ENCODE measurements at places on chromosomes 5 and 9.

DNA sequence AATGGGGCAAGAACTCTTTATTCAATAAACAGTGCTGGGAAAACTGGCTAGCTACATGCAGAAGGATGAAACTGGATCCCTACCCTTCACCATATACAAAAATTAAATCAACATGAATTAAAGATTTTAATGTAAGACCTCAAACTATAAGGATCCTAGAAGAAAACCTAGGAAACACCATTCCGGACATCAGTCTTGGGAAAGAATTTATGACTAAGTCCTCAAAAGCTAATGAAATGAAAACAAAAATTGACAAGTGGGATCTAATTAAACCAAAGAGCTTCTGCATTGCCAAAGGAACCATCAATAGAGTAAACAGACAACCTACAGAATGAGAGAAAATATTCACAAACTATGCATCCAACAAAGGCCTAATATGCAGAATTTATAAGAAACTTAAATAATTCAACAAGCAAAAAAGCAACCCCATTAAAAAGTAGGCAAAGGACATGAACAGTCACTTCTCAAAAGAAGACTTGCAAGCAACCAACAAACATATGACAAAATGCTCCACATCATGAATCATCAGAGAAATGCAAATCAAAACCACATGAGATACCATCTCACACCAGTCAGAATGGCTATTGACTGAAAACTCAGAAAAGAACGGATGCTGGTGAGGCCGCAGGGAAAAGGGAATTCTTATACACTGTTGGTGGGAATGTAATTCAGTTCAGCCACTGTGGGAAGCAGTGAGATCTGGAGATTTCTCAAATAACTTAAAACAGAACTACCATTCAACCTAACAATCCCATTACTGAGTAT is 104.3 kb upstream of the MAP3K1 start:
- peak; percentile 61 for DNase-seq

DNA sequence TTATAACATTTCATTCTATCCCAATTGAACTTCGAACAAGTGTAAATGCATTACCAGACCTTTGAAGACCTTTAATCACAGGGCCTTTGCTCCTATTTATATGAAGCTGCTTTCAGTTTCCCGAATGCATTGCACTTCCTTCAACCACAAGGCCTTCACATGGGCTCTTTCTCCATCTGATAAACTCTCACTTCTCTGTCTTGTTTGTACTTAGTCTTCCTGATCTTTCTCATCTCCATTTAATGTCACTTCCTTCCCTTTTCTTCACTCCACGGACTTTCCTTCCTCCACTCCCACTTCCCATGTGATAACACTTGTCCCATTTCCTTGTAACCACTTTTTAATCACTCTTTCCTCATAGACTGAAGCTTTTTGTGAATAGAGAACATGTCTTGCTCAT is 74.3 kb upstream of the TNC start:
- no peak for DNase-seq

DNA sequence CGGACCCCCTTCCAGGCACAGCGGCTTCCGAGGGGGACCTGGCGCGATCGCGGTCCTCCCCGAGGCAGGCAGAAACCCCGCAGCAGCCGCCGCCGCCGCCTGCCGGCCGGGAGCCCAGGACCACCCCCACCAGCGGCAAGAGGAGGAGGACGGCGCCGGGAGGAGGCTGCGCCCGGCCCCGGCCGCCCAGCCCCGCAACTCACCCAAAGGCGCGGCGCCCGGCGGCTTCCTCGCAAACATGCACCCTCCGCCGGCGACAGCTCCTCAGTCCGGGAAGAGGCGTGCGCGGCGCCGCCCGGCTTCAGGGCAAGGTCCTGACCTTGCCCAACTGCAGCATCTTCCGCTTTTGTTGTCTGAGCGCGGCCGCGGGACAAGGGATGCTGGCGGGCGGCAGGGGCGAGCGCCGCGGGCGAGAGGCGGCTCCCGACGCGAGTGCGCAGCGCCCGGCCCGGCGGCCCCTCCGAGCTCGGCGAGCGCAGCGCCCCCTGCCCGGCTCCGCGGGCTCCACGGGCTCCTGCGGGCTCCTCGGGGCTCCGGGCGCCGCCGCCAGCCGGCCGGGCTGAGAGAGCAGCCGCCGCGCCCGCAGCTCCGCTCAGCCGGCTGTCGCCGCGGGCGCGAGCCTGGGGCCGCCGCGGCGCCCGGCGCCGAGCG is 507 bp downstream of the CTNND2 start:
- no peak for DNase-seq

- peak; percentile 10 for DNase-seq
Observed at GRCh38 chr9:3664044-3664443, 138.2 kb upstream of the RFX3 start.

- no peak for DNase-seq
Observed at GRCh38 chr5:110056580-110057114, 366.9 kb downstream of the MAN2A1 start.

DNA sequence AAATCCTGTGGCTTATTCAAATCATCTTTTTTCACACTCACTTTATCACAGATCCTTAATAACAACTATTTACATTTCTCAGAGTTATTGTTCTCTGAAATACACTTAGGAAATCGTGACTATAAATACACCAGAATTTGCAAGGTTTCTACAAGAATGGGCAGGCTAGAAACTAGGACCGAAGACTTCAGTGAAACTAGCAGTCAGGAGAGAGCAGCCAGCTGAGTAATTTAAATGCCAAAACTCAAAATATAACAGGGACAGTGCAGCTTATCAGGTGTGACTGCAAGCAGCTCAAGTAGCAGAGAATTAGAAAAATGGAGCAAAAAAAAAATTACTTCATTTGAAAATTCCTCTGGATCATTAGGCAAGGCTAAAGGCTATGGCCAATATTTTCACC is 719.3 kb upstream of the ZNF608 start:
- DNase-seq: no peak

GRCh38 chr5:33379757-33380156 is 61.0 kb upstream of the TARS1 start:
- no peak for DNase-seq

DNA sequence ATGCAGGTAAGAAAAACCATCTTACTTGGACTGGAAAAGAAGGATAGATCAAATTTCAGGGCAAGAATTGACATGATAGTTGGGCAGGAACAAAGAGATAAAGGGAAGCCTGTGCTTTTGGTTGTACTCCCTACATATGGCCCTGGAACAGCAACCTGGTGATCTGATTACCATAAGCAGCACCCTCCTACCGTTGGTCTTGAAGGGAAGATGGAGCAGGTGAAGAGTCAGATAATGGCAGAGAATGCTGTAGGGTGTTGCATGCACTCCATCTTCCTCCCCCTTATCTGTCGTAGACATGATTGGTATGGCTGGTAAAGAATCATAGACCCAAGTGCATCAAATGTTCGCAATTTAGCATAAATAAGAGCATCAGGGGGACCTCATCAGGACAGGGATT is 4.7 kb downstream of the IRGM start:
- no peak for DNase-seq

DNA sequence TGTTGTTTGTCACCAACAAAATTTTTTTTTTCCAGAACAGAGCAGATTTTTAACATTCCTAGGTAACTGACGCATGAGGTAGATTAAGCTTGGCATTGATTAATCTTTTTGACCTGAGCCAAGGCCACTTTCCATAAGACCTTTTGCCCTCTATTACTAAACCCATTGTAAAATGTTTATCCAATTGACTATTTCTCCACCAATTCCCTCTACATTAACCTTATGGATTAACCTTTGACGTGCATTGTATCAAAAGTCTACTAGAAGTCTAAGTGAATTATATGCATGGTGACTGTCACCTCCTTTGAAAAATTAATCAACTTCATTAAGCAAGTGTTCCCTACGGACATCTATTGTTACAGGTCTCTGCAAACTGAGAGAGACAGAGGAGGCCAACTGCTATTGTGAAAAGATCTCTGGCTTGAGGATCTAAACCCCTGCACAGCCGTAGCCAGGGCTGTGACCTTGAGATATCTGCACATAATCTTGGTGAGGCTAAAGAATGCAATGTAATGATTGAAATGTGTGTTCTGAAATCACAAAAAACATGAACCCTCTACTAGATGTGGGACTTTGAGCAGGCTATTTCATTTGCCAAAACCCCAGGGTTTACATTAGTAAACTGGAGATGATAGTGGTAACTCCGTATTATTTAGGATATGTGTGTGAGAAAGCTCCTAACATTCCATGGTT is 632.2 kb downstream of the TLR4 start:
- no peak for DNase-seq

- DNase-seq: no peak
Observed at GRCh38 chr5:169458221-169458620, 125.4 kb upstream of the SPDL1 start.

DNA sequence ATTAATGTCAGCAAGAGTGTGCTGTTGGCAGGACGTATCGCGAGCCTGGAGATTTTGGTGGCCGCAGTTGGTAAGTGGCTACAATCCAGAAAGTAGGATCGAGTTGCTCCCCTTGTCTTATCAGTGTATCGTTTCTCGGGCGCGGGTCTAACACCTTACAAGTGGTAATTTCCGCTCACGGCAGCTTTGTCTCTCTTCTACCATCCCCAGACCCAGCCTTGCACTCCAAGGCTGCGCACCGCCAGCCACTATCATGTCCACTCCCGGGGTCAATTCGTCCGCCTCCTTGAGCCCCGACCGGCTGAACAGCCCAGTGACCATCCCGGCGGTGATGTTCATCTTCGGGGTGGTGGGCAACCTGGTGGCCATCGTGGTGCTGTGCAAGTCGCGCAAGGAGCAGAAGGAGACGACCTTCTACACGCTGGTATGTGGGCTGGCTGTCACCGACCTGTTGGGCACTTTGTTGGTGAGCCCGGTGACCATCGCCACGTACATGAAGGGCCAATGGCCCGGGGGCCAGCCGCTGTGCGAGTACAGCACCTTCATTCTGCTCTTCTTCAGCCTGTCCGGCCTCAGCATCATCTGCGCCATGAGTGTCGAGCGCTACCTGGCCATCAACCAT is 1.1 kb downstream of the PTGER4 start:
- no peak for DNase-seq

DNA sequence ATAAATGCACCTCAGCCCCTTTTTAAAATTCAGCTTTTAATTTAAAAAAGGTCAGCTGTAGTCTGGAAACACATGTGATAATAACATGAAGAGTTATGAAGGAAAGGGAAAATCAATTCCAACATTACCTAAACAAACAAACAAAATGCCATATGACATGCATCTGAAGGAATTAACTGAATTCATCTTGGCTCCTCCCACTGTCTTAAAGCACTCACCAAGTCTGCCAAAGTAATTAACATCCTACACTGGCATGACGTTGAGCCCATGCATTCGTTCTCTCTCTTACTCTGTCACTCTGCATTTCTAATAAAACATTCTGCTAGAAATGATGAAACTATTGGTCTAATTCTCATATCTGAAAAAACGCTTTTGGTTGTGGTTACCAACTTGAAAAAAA is 37.7 kb downstream of the TSSK1B start:
- DNase-seq: no peak

GRCh38 chr5:106269252-106269843 is 1401.4 kb downstream of the EFNA5 start:
- DNase-seq: no peak

- DNase-seq: no peak
Observed at GRCh38 chr5:69043655-69043996, 50.2 kb upstream of the SLC30A5 start.

- no peak for DNase-seq
Observed at GRCh38 chr9:6449645-6450044, 36.6 kb downstream of the UHRF2 start.

- peak; percentile 61 for DNase-seq
Observed at GRCh38 chr5:147481376-147481775, 28.5 kb downstream of the DPYSL3 start.

- DNase-seq: no peak
Observed at GRCh38 chr5:133072021-133072420, 20.2 kb downstream of the HSPA4 start.

DNA sequence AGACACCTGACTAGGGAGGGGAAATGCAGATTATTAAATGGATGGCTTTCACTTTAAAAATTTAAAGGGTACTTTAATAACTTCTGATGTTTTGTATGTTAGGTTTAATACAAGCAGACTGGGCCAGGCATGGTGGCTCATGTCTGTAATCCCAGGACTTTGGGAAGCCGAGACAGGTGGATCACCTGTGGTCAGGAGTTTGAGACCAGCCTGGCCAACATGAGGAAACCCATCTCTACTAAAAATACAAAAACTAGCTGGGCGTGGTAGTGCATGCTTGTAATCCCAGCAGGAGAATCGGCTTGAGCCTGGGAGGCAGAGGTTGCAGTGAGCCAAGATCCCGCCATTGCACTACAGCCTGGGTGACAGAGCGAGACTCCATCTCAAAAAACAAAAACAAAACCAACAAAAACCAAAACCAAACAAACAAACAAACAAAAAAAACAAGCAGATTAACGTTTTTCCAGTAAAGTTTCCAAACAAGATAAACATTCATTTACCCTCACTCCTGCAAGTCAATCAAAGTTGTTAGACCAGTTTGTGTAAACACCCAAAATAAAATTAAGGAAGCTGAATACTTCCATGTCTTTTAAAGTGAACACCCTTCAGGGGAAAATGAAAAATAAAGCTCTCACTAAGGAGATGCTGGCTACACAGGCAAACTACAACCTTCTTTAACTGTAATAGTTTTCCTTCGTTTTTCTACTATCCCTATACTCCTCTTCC is 14.1 kb downstream of the ETF1 start:
- no peak for DNase-seq

DNA sequence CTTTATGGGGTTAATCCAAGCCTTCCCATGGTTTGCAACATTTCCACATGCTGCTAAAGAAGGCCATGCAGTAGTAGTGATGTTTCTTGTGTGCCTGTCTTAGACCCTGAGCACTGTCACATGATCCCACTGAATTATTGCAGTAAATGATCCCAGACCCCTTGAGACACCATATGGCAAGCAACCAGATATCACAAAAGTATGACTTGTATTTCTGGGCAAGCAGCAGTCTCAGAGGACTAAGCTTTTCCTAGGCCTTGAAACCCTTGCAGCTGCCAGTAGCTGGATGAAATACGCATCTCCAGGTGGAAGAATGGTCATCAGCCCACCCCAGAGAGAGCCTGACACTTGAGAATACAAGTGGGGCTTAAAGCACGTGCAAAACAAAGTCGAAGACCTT is 41.8 kb downstream of the CDO1 start:
- DNase-seq: no peak

DNA sequence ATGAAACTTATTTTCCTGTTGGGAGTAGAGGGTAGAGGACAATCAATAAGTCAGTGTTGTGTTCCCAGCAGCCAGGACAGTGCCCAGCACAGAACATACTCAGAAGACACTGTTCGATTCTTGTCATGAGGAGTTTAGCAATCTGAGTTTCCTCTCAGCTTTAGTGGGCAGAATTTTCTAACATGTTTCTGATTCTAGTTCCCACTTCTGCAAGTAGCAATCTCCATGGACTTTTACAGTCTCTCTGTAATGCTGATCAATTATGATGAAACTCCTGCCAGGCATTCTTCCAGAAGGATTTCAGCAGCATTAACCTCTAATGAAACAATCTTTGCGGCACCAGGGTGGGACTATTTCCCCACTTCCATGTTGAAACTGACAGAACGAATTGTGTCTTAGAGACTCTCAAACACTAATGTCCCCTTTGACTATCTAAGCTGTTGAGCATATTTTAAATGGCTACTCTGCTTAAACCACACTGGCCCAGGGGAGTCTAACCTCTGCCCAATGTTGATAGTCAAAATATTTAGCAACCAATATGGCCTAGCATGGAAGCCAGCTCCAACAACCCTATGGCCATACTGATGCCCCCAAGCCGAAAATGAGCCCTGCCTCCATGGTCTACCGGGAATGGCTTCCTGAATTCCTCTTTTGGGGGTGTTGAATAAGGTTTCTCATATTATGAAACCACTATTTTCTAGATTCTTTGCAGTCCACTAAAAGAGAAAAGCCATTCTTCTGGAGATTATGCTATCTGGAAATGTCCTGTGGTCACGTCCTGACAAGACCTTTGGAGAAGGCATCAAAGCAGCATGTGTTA is 484.3 kb downstream of the BNC2 start:
- peak; percentile 29 for DNase-seq

GRCh38 chr9:115333277-115334070 is 215.5 kb upstream of the TNC start:
- no peak for DNase-seq

Measured in GM04503 (cell line).